Astrocyte of the spinal cord (primary cell): ENCODE measurements at places on chromosomes 11 and 22.

DNA sequence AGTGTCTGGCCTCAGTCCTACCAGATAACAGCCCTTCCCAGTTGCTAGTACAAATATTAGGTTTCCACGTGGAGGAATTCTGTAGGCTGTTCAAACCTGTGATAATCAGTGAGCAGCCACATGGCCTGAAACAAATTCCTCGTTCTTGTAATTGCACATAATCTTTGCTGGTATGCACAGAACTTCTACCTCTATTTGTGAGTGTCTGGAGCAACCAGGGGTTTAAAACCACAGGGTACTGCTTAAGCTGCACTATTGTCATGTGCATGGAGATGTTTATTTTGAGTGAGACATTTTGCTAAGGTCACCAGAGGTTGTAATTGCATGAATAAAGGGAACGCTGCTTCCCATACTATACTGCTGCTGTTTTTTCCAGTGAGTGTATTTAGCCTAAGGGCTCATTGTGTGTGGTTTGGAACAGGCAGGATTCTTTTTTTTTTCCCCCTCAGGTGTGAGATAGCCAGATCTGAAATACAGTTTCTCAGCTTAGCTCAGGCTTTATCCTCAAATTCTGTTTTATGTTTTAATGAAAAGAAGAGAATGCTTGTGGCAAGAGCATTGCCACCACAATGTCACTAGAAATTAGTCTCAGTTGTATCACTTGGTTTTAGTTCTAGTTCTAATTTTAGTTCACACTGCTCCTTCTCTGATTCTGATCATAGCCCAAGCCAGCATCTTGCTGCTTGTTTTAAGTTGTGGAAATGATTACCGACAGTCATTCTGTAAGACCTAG lies 60.5 kb downstream of the CYB5R2 start:
- no peak for DNase-seq

DNA sequence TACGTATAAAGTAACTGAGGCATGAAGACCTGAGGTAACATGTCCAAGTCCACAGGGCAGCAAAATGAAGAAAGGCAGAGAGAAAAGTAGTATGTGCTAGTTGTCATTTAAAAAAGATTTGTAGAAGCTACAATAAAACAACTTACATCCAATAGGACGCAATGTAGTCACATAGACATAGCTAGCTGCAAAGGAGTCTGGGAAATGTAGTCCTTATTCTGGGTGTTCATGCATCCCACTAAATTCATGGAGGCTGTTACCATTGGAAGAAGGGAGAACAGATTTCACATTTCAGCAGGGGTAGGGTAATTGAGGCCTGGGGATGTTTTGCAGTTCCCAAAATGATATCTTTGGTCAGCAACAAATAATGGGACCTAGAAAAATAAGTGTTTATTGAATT lies 571.4 kb downstream of the MIAT start:
- no peak for DNase-seq

DNA sequence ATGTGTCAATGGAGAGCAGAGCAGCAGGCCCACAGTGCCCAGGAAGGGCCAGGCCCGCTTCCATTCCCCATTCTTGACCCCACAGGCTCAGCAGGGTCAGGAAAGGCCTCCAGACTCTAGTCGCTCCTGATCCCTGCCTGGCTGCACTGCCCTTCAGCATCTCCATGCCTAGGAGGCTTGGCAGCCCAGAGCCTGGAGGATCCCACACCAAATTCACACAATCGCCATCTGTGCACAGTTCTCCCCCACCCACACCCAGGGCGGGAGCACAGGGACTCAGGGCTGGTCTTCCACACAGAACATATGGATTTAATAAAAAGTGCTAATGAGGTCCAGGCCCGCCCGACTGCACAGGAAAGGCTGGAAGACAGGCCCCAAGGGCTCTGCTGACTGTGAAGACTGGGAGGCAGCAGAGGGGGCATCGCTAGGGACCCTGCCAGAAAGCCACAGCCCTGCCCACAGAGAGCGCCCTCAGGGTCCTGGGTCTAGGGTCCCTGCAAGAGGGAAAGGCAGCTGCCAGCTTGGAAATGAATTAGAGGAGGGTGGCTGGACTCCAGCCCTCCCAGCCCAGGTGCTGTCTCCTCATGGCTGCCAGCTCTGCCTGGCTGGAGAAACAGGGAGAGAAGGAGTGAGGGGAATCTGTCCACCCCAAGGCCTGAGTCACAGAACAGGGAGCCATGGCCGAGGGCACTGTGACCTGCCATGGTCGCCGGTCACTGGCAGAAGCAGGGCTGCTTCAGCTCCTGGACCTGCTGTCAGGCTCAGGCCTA lies 39.7 kb downstream of the DKK3 start:
- no peak for DNase-seq

DNA sequence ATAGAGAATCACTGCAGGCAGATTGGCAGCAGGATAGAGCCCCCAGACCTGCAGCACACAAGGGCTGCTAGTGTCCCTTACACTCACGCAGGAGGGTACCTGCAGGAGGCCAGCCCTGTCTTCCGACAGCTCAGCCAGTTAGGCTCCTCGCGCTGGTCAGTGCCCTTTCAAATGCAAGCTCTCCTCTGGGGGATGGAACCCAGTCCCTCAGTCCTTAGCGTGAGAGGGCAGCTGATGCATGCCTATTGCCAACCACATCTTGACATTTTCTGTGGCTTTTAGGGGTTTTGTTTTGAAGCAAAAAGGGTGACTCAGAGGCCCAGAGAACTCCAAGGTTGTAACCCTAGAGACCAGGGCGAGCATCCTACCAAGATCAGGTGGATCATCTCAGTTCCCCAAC lies 40.0 kb downstream of the WNT11 start:
- no peak for DNase-seq

DNA sequence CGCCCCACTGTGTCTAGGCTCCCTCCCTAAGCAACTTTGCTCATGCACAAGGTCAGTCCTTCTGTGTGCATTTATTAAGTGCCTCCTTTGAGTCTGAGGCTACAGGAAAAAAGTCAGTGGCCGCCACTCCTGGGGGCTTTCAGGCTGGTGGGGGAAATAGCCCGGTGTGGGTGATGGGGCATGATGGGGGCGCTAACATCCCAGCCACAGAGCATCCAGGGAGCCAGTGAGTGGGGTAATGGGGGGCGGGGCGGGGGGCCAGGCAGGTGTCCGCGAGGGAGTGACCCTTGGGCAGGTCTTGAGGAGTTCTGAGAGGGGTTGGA lies 9.9 kb upstream of the EHD1 start:
- DNase-seq, result no peak

- DNase-seq, result no peak
Observed at GRCh38 chr11:134786636-134787035, 374.6 kb upstream of the B3GAT1 start.

DNA sequence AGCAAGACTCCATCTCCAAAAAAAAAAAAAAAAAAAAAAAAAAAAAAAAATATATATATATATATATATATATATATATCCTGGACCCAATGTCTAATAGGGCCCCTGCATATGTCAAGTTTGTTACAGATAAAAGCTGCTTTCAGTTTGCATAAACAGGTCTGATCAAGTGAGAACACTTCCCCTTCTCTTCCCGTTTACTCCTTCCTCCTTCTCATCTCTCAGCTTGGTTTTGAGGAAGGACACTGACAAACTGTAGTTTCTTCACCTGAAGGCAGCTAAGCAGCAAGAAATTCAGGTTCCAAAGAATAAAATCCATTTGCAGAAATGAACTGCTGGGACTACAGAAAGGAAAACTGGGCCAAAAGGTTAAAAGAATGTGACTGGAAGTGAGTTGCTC lies 11.7 kb downstream of the THOC5 start:
- DNase-seq, result no peak

DNA sequence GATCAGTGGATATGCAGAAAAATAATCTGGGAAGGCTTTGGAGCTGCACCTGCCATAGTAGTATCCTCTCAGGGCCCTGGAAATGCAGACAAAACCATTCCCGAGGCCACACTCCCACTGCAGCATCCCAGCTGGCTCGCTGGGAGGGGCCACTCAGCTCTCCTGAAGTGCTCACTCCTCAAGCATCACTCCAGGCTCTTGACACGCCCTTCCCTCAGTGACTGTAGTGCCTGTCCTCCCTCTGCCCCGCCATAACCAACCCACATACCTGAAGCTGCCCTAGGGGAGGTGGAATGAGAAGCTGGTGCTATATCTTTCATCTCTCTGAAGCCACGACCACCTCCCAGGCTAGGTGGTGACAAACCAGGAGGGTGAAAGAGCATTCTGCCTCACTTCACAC lies 4.8 kb downstream of the DSCAML1 start:
- DNase-seq, result no peak

DNA sequence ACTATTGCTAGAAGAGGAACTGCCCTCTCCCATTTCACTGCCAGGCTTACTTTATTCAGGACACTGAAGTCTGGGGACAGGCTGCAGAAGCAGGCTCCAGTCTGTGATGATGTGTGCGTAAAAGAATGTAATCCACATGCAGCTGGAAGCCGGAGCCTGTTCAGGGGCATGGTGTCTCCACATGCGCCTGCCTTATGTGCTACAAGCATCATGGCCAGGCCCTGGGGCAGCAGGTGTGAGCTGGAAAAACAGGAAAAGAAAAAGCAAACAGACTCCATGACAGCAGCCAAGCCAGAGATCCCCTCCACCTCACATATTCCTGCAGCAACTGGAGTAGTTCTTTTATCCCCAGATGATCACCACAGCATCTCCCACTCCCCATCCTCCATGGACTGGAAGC lies 33.4 kb downstream of the ARFGAP2 start:
- peak; percentile 84 for DNase-seq

GRCh38 chr11:110035357-110035756 lies 57.8 kb upstream of the ZC3H12C start:
- DNase-seq, result no peak

GRCh38 chr11:112348480-112349029 lies 87.9 kb upstream of the PLET1 start:
- DNase-seq, result no peak

GRCh38 chr22:49446145-49446758 lies 381.4 kb downstream of the BRD1 start:
- DNase-seq, result no peak

DNA sequence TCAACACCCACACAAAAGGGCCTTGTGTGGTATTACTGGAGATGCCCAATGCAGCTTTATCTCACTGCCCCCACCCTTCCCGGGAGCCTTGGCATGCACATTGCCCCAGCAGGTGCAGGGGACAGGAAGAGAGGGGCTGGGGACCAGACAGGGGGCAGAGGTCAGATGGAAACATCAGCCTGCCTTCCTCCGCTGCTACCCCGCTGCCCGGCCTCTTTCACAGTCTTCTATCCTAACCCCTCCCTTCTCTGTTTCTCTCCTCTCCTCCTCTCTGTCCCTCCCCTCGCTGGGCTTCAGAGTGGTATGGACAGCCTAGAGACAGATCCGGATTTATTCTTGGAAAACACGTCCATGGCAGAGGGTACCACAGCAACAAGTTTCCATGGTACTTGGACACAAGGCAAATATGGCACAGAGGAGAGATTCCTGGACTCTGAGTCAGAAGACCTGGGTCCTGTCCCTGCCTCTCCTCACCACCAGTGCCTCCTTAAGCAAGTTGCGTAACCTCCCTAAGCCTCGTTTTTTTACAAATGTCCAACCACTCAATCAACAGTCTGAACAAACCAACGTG lies 8.3 kb upstream of the IGSF9B start:
- no peak for DNase-seq

- DNase-seq, result no peak
Observed at GRCh38 chr11:68028802-68029545, 1.5 kb upstream of the NDUFS8 start.

DNA sequence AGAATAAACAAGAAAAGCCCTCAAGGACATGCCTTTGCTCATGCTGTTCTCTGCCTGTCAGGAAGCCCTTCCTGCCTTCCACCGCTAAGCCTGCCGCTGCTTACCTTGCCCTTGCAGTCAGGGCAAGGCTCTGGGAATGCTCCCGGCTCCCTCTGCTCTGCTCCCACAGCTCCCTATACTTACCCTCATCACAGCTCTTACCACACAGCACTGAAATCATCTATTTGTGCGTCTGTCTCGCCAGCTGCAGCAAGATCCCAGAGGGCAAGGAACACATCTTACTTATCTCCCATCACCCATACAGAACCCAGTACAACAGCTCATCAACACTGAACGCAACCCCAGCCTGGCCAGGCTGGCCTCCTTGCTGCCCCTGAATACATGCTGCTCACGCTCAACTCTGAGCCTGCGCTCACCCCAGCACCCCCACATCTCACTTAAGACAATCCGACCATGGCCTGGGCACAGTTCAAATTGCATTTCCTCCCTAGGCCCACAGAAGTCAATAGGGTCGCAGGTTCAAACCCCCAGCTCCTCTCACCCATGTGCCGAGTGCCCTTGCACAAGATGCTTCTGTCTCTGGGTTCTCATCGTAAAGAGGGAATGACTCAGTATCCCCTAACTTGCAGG lies 161.8 kb downstream of the IGLL1 start:
- no peak for DNase-seq

GRCh38 chr11:115122274-115122673 lies 381.9 kb downstream of the CADM1 start:
- DNase-seq, result no peak

GRCh38 chr11:114275280-114275679 lies 20.9 kb upstream of the NNMT start:
- DNase-seq, result no peak

- DNase-seq, result peak; percentile 76
Observed at GRCh38 chr11:121237686-121238658, 54.6 kb upstream of the SC5D start.

GRCh38 chr11:70306586-70307033 lies 36.1 kb downstream of the PPFIA1 start:
- no peak for DNase-seq

GRCh38 chr11:71060391-71060791 lies 192.0 kb downstream of the SHANK2 start:
- no peak for DNase-seq

DNA sequence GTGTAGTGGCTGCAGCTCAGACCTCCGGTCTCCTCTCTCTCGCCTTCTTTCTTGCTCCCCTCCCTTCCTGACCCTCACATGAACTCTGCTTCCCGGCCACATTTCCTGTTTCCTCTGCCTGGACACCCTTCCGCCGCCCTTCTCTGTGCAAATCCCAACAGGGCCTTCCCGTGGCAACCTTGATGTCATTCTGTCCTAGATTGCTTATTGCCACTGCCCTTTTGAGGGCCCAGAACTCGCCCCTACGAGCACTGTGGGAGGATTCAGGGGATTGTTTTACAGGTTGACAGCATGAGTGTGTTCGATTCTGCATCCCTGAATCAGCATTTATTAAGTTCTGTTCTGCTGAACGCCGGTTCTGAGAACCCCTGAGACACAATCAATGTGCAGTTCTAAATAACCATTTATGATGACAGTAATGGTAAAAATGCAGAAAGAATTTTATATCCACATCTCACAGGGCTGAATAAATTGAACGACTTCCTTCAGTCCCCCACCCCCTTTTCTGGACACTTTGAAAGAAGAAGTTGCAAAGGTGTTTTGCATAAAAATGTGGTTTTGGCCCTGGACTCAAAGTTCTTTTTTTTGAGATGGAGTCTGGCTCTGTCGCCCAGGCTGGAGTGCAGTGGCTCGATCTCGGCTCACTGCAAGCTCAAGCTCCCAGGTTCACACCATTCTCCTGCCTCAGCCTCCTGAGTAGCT lies 6.4 kb downstream of the BATF2 start:
- no peak for DNase-seq

GRCh38 chr11:28017816-28018215 lies 90.1 kb downstream of the KIF18A start:
- peak; percentile 8 for DNase-seq

GRCh38 chr11:8292351-8292750 lies 28.7 kb upstream of the LMO1 start:
- DNase-seq, result no peak
